Stimulated activated CD8-positive, alpha-beta memory T cell treated with anti-CD3 and anti-CD28 coated beads, Interleukin-4, amount 100 ng/mL, for 1 hour (primary cell): ENCODE measurements at places on chromosomes 2 and 18.

DNA sequence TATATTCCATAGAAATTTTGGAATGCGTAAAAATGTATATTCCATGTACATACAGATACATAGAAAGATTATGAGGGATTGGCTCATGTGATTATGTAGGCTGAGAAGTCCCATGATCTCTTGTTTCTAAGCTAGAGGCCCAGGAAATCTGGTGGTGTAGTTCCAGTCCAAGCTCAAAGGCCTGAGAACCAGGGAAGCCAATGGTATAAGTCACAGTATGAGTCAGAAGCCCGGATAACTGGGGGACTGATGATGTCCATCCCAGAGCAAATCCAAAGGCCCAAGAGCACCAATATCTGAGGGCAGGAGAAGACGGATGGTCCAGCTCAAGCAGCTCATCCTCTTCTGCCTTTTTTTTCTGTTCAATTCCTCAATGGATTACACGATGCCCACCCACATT lies 385.0 kb upstream of the KLHL29 start:
- DNase-seq = no peak

- no peak for DNase-seq
Observed at GRCh38 chr2:157872791-157873190, 3.3 kb downstream of the ACVR1 start.

- peak; percentile 31 for DNase-seq
Observed at GRCh38 chr2:72137498-72138010, 10.1 kb downstream of the CYP26B1 start.

- DNase-seq = no peak
Observed at GRCh38 chr2:7018282-7018701, 101.1 kb downstream of the RNF144A start.

DNA sequence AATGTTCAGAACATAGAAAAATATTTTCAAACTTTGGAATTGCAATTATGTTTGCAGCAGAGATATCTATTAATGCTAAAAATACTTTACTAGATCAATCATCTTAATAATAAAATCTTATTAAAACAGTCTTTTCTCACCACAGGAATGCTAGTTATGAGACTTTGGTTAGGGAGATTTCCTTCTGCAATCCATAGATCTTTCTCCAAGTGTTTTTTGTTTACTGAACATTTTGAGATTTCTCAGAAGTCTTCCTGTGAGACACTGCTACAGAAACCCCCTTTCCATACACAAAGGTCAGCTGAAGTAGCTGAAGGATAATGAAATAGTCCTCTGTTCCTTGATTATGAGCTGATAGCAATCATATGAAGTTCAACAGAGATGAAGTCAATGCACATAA lies 59.4 kb upstream of the RAPH1 start:
- no peak for DNase-seq

- DNase-seq = no peak
Observed at GRCh38 chr2:235494716-235495372, 1.0 kb downstream of the AGAP1 start.

DNA sequence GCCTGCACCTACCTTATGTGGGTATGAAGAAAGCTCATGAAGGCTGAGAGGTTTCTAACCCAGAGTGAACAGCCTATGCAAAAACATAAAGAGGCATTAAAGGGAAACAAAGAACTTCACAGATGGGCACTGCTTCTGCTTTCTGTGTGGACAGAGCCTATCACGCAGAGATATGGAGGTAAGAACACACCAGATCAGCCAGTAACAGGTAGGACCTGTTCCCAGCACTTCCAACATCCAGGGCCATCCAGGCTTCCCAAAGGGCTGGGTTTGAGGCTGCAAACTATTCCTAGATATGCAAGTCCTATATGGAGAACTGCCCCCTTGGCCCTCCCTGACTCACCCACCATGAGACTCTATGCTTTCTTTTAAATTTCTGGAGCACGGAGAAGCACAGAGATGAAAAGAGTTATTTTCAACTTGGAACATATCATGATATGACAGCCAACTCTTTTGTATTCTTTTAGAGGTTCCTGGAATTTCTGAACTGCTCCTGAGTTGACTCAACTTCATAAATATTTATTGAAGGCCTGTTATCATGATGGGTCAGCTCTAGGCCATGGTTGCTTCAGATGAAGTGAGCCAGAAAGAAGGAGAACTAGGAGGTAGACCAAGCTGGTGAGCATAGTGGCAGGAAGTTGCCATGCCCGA lies 77.4 kb upstream of the PPP1CB start:
- DNase-seq = no peak

GRCh38 chr18:56910967-56911366 lies 235.9 kb upstream of the BOD1L2 start:
- no peak for DNase-seq

DNA sequence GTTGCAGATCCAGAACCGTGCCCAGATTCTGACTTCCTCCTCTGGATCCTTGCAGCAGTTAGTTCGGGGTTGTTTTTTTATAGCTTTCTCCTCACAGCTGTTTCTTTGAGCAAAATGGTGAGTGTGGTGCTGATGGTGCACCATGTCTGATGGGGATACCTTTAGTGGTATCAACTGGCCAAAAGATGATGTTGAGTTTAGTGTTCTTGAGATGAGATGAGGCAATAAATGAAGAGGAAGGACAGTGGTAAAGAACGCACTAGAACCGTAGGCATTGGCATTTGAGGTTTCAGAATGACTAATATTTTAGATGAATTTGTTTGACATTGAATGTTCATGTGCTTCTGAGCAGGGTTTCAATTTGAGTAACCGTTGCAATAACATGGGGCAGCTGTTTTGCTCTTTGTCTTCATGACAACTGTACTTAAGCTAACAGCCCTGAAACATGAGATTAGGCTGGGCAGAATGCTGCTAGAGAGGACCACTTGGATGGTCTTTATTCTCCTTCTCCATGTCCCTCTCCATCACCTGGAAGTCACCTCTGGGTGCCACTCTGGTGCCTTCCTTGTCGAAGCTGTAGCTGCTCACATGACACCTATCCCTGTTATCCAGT lies 3.9 kb downstream of the CTLA4 start:
- DNase-seq = no peak

GRCh38 chr2:36456227-36457175 lies 100.9 kb downstream of the CRIM1 start:
- DNase-seq = no peak

DNA sequence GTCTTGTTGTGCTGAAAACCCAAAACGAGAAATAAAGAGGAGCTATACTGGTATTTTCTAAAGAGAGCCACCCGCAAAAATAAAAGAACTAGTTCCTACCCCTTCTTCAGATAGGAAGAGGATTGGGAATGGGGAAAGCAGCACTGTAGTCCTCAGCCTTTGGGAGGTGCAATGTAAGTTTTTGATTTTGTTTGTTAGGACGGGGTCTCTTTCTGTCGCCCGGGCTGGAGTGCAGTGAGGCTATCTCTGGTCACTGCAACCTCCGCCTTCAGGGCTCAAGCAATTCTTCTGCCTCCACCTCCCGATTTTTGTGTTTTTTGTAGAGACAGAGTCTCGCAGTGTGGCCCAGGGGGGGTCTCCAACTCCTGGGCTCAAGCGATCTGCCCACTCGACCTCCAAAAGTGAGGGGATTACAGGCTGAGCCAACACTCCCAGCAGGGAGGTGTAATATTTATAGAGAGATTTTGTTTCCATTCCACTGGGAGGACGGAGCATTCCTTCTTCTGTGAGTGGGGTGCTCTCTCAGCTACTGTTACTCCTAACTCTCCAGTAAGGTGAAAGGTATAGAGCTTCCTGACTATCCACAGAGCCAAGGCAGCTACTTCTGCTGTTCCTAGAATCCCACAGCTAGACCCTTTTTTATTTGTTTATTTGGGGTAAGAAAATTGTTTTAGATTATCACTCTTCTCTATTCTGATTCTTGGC lies 13.1 kb upstream of the GULP1 start:
- DNase-seq = no peak

- DNase-seq = no peak
Observed at GRCh38 chr2:172442072-172442895, 14.9 kb downstream of the ITGA6 start.

GRCh38 chr2:134099273-134099672 lies 154.6 kb upstream of the MGAT5 start:
- no peak for DNase-seq

- no peak for DNase-seq
Observed at GRCh38 chr2:220096406-220096805, 469.0 kb downstream of the SLC4A3 start.

DNA sequence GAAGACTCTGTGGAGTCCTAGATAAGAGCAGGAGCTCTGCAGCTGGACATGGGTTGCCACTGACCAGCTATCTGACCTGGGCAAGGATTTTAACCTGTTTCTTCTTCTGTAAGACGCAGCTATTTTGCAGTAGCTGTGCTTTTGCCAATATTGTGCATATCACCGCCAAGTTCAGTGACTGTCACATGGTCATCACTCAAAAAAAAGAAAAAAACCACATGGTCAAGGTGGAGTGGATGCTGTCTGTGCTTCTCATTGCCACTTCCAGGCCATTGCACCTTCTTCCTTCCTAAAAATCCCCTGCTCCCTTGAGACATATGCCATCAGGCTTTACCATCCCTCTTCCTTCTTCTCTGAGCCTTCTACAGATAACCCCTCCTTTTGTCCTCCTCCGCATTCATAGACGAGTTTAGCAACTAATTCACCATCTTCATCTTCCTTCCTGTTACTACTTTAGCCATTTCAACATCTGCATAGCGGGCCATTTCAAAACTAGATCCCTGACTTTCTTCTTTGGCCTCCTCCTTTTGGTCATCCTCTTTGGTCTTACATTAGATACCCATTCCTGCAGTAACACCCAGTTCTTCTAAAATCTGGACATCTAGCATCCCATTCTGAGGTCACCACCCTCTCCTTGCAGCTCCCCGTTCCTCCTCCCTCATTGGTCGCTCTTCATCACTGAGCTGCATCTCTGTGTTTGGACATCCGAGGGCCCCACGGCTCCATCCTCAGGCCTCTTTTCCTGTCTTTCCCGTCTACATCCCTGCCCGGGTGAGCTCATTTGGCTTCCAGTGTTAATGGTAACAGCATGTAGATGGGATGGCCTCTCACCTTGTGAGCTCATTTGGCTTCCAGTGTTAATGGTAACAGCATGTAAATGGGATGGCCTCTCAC lies 17.8 kb downstream of the RNF144A start:
- no peak for DNase-seq

DNA sequence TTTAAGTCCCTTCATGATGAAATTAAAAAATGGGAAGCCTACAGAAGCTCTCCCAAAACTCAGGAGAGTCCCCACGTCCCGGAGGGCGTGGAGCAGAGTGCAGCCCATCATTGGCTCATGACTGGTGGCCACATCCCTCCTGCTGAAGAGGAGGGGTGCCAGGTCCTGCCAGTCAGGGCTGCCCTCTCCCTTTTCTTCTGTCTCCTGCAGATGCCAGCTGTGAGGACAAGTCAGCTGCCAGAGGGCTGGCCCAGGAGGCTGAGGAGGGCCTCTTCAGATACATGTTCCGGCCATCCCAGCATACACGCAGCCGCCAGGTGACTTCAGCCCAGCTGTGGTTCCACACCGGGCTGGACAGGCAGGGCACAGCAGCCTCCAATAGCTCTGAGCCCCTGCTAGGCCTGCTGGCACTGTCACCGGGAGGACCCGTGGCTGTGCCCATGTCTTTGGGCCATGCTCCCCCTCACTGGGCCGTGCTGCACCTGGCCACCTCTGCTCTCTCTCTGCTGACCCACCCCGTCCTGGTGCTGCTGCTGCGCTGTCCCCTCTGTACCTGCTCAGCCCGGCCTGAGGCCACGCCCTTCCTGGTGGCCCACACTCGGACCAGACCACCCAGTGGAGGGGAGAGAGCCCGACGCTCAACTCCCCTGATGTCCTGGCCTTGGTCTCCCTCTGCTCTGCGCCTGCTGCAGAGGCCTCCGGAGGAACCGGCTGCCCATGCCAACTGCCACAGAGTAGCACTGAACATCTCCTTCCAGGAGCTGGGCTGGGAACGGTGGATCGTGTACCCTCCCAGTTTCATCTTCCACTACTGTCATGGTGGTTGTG lies 2.6 kb downstream of the INHA start:
- DNase-seq = no peak

GRCh38 chr2:175080479-175080878 lies 75.3 kb upstream of the CHN1 start:
- no peak for DNase-seq

GRCh38 chr2:43050866-43051265 lies 175.5 kb downstream of the ZFP36L2 start:
- no peak for DNase-seq

- no peak for DNase-seq
Observed at GRCh38 chr2:86301009-86301408, 36.4 kb downstream of the REEP1 start.

DNA sequence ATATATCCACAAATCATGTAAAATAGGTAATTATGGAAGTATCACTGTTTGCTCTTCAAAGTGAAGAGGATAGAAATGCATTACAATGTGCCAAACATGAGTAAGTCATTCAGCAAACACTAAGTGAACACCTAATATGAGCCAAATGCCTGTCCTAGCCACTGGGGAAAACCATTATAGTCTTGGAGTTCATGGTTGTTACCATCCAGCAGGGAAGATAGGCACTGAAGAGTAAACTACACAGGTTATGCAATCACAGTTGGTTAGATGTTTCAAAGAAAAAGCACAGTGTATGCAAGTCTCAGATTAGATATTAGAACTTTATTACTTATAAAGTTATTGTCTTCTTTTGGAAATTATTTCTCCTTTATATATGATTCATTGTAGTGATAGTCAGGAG lies 3.9 kb upstream of the SERPINB2 start:
- DNase-seq = no peak

DNA sequence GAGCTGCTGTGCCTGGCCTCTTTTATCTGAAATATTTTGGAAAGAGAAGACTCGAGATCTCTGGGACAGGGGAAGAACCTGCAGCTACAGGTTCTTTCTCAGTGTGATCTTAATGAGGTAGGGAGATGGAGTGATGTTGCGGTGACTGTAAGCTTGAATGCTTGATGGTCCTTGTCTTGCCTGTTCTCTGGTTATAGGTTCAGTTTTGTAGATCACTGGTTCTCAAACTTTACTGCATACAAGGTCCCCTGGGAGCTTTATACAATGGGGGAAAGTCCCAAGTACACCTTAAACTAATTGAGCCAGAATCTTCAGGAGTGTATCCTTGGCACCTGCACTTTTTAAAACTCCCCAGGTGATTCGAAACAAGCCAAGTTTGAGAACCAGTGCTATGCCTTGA lies 136.7 kb upstream of the CXCR4 start:
- DNase-seq = no peak

DNA sequence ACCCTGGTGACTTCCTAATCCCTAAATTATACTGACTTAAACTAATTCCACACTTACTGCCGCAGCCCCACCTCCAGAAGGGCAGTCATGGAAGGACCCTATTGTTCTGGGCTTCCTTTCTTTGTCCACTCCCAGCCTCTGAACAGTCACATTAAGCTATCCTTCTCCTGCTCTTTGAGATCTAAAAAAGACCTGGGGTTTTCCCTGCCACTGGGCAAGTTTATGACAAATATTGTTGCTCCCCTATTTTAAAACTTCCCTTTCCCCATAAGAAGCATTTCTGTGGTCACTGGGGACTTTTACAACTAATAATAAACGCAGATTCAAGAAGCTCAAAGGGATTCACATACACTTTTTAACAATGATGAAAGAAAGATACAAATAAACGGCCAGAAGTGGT lies 47.2 kb upstream of the XPO1 start:
- no peak for DNase-seq

DNA sequence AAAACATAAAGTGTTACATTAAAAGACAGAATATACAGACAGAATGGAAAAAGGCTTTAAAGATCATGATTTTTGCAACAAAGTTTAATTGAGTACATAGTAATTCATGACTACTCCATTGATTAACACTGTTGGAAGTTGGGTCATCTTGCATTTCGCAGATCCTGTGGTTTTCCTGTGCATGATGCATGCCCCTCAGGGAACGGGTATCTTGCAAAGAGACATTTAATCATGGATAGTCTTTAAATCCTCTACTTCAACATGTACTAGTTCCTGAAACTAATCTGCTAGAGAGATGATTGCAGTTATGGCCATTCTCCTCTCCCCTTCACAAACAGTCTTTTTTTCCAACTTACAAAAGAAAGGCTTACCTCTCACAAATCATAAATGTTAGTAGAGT lies 155.6 kb upstream of the DSEL start:
- DNase-seq = no peak
